Putamen (tissue), 1 donor: ENCODE measurements at places on chromosomes 2 and 18.

GRCh38 chr2:36409335-36409734 is 53.8 kb downstream of the CRIM1 start:
- no peak for DNase-seq

- DNase-seq, result no peak
Observed at GRCh38 chr18:72908181-72908580, 40.4 kb upstream of the NETO1 start.

DNA sequence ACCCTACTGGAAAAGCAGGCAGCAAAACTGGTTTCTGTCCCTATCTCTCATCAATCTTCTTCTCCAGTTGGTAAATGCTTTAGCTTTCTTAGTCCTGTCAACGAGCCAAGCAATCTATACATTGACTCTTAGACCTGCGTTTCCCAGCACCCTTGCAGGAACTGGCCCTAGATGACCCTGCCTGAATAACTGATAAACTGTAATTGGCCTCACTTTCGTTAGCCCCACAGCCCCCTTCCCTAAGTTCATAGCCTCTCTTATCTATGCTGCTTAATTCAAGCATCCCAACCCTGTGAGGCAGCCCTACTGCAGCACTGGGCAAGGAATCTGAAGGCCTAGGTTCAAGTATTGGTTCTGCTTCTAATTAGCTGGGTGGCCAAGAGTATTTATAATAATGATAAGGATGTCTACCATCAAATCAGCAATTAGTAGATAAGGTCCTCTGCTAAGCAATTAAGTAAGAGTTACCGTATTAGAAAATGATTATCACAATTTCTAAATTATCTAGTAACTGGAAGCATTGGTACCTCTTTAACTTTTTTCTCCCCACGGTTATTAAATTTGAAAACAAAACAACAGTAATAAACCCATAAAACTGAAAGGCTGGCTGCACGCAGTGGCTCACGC is 86.4 kb upstream of the RMDN2 start:
- DNase-seq, result no peak

GRCh38 chr2:170249761-170250160 is 71.8 kb downstream of the MYO3B start:
- DNase-seq, result no peak

DNA sequence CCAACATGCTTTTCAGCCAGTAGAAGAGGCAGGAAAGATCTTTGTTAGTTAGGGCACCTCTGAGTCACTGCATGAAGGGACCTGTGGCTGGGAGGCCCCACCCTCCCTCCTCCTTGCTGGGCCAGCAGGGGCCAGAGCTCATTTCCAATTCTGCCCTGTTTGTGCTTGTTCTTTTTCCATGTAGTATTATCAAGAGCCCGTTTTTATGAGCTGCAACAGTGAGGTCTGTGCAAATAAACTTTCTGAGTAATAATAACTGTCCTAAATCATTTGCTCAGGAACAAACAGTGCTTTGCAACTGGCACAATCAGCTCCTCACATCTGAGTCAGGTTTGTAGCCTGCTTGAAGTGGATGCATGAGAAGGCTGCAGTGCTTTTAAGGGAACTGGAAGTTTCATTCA is 128.0 kb downstream of the ARL4C start:
- DNase-seq, result no peak

DNA sequence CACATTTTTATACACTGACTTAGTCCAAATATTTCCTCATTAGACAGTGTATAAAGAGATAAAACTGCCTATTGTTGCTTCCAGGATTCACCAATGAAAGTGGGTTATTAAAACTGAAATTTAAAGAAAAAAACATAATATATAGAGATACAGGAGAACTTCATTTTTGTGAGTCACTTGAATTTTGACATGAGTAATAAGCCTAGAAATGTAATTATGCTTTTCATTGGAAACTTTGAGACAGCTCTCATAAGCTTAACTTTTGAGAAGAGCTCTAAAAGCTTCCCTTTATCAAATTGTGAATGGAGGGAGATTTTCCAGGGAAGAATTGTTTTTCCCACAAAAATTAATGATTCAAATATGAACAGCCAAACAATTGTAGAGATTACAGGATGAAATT is 14.1 kb downstream of the DYNC2LI1 start:
- DNase-seq, result no peak

GRCh38 chr2:120738786-120739437 is 3.2 kb downstream of the GLI2 start:
- DNase-seq, result no peak

- DNase-seq, result no peak
Observed at GRCh38 chr2:231212329-231212845, 14.0 kb downstream of the ARMC9 start.

- no peak for DNase-seq
Observed at GRCh38 chr2:157264099-157264498, 6.6 kb downstream of the GALNT5 start.

GRCh38 chr2:216083464-216084281 is 2.0 kb downstream of the TMEM169 start:
- no peak for DNase-seq

- DNase-seq, result no peak
Observed at GRCh38 chr2:206875701-206876100, 63.6 kb upstream of the CPO start.

DNA sequence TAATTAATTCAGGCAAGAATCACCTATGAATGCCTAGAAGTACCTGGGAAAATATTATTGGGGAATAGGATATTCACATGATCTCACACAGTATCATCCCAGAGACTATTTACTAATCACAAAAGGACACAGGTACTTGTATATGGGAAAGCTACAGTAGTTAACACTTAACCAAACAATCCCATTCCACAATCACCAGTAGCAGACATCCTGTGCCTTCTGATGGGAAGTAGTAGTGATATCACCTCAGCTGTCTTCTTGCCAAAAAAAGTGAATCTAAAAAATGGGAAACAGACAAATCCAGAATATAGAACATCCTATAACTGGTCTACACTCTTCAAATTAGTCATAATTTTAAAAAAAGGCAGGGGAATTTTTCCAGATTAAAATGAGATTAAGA is 75.6 kb upstream of the CCDC150 start:
- no peak for DNase-seq

DNA sequence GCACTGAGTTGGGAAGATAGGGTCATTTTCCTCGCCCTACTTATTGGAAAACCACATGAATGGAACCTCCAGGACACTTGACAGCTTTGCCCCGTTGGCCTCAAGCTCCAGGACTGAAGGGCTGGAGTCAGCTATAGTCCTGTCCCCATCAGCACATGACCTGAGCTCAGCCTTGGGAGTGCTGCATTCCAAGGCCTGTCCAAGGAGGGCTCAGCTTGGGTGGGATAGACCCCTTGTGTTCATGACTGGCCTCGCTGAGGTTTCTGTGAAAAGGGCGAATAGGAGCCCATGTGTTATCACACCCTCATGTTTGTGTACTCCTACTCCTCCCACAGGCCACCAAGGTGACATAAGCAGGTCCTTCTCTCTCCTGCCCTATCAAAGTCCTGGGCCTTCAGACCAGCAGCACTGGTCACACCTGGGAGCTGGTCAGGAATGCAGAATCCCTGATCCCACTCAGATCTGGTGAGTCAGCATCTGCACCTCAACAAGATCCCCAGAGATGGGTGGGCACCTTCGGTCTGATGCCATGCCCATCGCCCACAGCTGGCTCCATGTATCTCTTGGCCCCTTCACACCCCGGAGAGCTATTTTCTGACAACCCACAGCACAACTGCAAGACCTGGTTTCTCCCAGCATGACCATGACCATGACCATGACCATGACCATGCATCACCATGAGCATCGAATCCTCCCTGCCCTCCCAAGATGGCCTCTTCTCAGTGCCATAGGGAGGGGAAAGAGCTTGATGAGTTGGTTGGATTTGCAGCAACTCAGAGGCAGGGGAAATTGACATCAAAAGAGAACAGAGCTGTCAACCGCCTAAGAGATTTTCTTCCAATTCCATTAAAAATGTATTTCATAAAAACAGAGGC is 83.0 kb upstream of the RAB6C start:
- DNase-seq, result no peak

- DNase-seq, result peak; percentile 79
Observed at GRCh38 chr2:51000849-51001617, 30.9 kb downstream of the NRXN1 start.

- DNase-seq, result peak; percentile 64
Observed at GRCh38 chr2:74525717-74526648, at the start of gene DQX1. Gene DQX1, minus strand, starts transcription at chr2:74526231. Its CDS starts 502 bp downstream, at chr2:74525729.
